ENCODE measurements at places on chromosomes 2 and 18. TPM values are rescaled to one million over a fixed set of nuclear protein-coding genes. Genes with fewer than 3 reads are reported as not detected.

DYNAP gene
- not detected for total RNA-seq

GATA6 gene
- total RNA-seq = not detected

CRYGC gene
- not detected for total RNA-seq

DUSP19 gene
- total RNA-seq = 3.7 TPM

NYAP2 gene
- 0.06 TPM for total RNA-seq

LRRC30 gene
- not detected for total RNA-seq

GPR148 gene
- total RNA-seq = not detected

ABCB11 gene
- not detected for total RNA-seq

Measured in CD4-positive, alpha-beta memory T cell (primary cell).